ENCODE measurements at places on chromosomes 6 and 20. TPM values are rescaled to one million over a fixed set of nuclear protein-coding genes. Genes with fewer than 3 reads are reported as not detected.

- DNase-seq, result no peak
These were observed 164.0 kb upstream of the RUNX2 start for GRCh38 chr6:45163952-45164766.

DNA sequence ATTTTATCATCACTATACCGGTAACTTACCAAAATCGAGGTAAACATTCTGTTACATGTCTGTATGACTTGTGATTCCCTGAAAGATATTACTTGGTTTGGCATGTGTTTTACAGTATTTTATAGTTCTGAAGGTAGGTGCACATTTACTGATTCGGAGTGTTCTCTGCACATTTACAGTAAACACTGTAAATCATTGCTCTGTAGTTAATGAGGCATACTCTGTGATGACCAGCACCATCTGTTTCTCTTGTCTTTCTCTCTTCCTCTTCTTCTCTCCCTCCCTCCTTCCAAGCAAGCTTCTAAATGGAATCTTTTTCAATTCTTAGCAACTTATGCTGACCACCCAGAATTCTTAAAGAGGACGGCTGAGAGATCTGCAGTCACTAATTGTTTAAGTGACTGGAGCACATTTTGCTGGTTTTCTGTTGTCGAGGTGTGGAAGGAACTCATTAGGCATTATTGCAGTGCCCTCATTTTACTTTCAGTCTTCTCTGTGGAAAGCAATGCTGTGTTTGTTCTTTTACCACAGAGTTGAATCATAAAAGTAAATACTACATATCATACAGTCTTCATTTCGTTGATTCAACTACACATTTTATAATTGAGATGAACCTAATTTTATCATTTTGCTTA is 126.5 kb downstream of the UTRN start:
- no peak for DNase-seq

DNA sequence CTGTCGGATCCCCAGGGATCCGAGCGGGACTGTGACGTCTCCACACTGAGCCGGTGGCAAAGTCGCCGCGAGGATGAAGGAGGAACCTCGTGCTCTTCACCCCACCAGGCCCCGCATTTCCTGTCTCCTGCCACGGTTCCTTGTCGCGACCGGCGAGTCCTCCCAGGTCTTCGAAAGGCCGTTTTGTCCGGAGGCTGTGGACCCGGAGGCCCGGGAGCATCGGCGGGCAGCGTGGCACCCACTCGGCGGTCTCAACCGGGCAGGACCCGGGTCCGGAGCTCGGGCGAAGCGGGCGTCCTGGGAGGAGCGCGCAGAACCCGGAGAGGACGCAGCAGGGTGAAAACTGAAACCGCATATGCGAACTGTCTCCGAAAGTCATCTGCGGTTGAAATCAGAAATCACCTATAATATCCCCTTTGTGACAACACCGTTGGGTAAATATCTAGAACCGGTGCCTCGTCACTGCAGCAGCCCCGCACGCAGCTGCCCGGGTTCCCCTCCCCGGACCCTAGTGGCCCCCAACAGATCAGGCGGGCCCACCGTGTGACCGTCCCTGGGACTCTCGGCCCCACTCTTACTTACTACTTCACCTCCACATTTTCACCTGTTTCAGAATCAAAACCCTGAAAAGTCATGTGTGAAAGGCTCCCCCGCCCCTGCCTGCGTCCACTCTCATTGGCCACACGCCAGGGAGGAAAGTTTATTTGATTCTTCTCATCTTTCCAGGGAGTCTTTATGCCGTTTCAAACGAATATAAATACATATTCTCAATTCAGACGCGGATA is 3.1 kb upstream of the ULBP2 start:
- DNase-seq, result no peak

DNA sequence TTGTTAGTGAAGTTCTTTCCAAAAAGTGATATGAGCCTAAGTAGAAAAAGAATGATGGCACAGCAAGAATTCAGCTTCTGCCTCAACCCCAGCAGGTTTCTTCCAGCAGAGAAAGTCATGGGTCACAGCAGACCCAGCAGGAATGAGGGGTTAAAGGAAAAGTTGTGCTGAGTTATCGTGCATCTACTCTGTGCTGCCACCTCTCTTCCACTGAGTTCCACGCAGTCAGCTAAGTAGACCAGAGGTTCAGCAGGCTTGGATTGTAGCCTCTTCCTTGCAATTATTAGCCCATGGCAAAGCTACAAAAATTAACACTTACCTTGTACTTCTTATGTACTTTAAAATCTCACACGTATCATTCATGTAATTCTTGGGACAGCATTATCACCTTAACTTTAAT is 510.8 kb downstream of the PTPRT start:
- DNase-seq, result peak; percentile 2

- DNase-seq, result no peak
These were observed 768.8 kb upstream of the SLC35B3 start for GRCh38 chr6:9204171-9204570.

DNA sequence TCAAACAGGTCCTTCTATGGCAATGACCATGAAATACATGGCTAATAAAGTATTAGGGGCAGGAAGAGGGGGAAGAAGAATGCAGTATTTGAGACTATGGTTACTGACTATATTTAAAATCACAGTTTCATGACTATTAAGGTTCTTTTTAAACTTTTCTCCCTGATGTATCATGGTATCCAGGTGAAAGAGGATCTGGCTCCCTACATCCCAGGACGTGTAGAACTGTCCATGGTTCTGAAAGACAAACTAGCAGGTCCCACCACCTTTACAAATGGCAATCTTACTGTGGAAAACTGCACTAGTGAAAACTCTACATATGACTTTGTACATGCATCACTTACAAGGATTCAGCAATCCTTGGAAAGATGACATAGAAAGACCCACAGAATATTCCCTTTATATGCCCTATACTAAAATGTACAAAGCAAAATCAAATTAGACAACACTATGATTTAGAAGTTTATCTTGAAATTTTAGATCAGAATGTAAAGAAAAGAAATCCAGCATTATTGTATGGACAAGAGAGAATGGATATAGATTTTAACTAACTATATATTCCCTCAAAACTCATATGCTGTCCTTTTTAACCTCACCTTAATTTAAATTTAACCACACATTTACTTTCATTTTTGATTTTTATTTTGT is 33.5 kb downstream of the RPP21 start:
- peak; percentile 8 for DNase-seq

- peak; percentile 11 for DNase-seq
These were observed 1.4 kb downstream of the TMEM170B start for GRCh38 chr6:11538819-11539468.

DNA sequence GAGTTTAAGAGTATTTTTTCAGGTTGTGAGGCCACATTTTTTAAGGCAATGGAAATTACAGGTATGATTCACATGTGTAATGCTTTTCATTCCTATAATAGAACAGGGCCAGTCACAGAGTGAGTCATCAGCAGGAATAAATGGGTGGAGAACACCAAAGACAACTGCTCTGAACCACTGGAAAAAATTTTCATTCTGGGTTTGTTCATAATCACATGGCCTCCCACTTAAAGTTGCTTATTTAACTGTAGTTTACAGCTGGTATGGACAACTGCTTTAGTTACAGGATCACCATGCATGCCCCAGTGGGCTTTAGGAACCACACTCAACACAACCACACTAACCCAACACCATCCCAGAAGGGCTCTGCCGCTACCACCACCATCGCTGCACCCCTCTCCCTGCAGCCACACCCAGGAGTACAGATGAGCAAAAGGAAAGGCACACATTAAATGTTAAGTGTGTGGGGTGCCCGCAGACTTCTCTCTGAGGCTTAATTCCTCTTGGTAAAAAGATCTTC is 107.0 kb upstream of the DST start:
- no peak for DNase-seq

GRCh38 chr6:13953061-13953705 is 28.4 kb downstream of the RNF182 start:
- DNase-seq, result no peak

DNA sequence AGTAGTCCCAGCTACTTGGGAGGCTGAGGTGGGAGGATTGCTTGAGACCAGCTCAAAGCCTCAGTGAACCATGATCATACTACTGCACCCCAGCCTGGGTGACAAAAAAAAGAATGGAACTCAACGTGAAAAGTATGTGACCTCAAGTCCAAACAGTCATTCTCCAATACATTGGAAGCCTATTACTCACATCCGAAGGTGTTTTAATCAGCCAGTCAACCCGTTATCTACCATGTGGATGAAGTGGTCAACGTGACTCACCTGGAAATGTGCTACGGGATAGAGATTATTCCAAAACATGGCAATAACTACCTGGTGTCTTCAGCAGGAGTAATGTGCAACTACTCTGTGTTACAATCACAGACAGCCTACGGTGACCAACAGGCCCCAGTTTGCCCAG is 85.8 kb upstream of the TOP1 start:
- DNase-seq, result no peak

- DNase-seq, result no peak
These were observed 56.1 kb downstream of the KIAA0408 start for GRCh38 chr6:127402890-127403617.

GRCh38 chr6:43264599-43265145 is 21.4 kb downstream of the TTBK1 start:
- no peak for DNase-seq

- no peak for DNase-seq
These were observed 19.5 kb upstream of the RSPH4A start for GRCh38 chr6:116596815-116597214.

GRCh38 chr6:16375843-16376242 is 137.5 kb downstream of the GMPR start:
- DNase-seq, result no peak

GRCh38 chr6:143513410-143513809 is 1.9 kb upstream of the FUCA2 start:
- no peak for DNase-seq

DNA sequence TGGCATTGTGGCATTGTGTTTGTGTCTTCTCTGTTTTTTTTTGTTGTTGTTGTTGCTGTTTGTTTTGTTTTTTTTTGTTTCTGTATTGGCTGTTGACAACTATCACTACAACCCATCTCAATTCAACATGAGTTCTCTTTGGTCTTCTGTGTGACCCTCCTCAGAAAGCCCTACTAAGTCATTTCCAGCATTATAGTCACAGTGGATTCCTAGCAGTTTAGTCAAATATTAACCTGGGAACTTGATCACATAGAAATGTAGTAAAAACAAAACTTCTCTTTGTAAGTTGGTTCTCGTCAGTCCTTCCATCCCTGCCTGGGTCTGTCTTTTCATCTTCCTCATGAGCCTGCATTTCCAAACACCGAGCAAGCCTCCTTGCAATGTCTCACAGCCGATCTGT is 16.8 kb downstream of the SLC17A2 start:
- no peak for DNase-seq

DNA sequence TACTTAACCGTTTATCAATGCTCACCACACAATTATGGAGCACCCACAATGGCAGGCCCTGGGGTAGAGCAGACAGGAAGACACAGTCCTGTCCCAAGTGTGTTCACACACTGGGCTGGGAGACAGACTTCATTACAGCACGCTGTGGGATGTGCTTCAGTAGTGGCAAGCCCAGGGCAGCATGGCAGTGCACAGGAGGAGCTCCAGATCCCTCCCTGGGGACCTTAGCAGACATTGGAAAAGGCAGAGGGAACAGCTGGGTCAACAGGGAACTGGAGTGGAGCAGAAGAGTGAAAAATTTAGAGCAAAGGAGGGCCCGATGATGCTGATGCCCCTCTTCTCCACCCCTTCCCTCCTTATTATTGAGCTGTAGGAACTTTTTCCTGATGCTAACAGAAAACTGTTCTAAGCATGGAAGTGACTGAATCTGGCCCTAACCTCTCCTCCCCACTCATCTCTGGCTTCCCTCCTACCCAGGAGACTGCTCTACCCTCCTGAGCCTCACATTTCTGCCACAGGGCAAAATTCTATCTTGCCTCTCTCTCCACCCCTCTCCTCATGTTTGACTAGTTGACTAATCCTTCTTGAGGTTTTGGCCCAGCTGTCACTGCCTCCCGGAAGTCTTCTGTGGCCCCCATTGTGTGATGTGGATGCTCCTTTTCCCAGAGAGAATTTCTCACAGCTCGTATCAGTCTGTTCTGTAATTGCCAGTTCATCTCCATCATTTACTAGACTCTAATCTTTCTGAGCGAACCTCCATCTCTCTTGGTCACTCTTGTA is 41.3 kb upstream of the NOP56 start:
- no peak for DNase-seq

- no peak for DNase-seq
These were observed 4.1 kb upstream of the PHACTR2 start for GRCh38 chr6:143673669-143674068.

Gene MEP1A
- total RNA-seq, result not detected

Gene NKX2-2
- total RNA-seq, result not detected

Gene CD164
- total RNA-seq, result 115 TPM

Gene KCNK5
- not detected for total RNA-seq

Gene RNF144B
- 154 TPM for total RNA-seq

Gene SPTLC3
- total RNA-seq, result not detected

Gene TRIM31
- not detected for total RNA-seq

Gene NRN1
- 24.8 TPM for total RNA-seq

Measured in OCI-LY7 (cell line).